ENCODE measurements at places on chromosomes 5 and 9.

DNA sequence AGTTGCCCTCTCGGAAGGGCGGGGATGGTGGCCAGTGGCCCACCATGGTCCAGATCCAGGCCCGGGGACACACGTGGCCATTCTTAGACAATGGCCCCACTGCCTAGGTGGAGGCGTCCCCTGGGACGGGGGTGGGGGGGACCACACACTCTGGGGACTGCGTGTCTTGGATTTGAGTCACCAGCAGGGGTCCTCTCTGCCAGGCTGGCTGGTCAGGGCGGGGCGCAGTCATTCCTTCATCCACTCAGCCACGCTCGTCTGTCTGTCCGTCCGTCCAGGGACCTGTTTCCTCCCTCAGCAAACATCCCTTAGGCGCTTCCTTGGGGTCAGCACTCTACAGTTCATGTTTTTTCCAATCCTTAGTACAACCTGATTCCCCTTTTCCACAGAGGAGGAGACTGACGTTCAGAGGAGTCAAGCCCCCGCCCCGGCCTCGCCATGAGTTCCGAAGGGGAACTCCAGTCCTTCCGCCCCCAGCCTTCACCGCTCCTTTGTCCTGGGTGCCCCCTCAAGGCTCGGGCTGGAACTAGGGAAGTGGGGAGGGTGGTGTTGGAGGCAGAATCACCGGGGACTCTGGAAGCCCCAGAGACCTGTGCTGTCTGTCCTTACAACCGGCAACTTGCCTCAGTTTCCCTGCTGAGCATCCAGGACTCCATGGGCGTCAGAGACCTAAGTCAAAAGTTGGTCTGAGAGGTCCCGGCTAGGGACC lies 276.6 kb upstream of the MVB12B start:
- DNase-seq: no peak

GRCh38 chr5:41794471-41794870 lies 75.8 kb downstream of the OXCT1 start:
- DNase-seq: peak; percentile 94

DNA sequence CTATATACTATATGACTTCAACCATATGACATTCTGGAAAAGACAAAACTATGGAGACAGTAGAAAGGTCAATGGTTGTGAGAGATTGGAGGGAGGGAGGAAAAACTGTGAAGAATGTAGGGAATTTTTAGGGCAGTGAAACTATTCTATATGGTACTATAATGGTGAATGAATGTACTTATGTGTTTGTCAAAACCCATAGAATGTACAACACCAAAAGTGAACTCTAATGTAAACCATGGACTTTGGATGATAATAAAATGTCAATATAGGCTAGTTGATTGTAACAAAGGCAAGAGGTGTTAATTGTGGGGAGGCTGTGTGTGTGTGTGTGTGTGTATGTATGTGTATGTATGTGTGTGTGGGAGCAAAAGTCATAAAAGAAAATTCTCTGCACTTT lies 10.8 kb upstream of the STOM start:
- no peak for DNase-seq

- DNase-seq: no peak
Measured at GRCh38 chr9:115171921-115172388, 54.0 kb upstream of the TNC start.

- no peak for DNase-seq
Measured at GRCh38 chr5:37786862-37787519, 52.9 kb downstream of the GDNF start.

DNA sequence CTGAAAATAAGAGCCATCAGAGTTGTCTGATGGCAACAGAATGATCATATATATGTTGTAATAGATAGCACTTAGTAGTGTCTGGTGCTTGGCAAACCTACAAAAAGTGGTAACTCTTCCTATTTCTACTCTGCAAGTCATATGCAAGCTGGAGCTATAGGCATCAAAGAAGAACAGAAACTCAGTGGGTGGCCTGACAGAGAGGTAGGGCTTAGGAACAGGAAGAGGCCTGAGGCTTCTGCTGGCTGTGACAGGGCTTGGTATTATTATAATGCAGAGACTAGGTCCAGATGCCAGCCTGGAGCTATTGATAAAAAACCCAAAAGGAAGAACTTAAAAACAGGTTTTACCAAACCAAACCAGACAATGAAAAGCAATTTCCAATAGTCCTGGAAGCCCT lies 4.4 kb upstream of the DIAPH1 start:
- DNase-seq: no peak

GRCh38 chr5:3943859-3944258 lies 348.2 kb downstream of the IRX1 start:
- no peak for DNase-seq

GRCh38 chr9:91170951-91171350 lies 190.8 kb downstream of the AUH start:
- no peak for DNase-seq

DNA sequence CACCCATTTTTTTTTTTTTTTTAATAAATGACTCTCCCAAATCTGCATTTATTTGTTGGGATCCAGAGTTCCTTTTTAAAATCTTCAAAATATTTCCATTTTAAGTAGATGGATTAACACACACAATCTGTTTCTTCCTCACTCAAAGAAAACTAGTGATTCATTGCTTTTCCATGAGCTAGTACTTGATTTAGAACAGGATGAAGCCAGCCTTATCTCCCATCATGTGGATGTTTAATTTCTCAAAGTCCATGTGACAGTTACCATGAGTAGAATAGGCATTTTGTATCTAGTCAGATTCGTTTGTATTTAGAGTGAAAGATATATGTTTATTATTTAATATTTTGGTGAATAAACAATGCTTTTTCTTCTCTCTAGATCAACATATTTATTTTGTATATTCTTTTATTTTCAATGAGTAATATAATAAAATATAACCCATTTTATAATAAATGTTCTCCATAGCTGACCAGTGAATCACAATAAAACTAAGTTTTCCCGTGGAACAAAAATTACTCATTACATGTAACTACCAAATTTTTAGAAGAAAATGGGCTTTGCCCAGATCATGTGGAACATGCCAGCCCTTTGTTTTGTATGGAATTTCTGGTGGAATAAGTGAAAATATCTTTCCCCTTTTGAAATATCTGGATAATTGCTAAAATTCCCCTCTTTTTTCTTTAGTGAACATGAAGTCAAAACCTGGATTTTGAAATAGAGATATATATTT lies 54.9 kb upstream of the RPS23 start:
- no peak for DNase-seq

GRCh38 chr9:104085525-104085924 lies 8.6 kb upstream of the SMC2 start:
- DNase-seq: no peak

GRCh38 chr9:27549196-27549755 lies 19.7 kb upstream of the MOB3B start:
- DNase-seq: peak; percentile 64

DNA sequence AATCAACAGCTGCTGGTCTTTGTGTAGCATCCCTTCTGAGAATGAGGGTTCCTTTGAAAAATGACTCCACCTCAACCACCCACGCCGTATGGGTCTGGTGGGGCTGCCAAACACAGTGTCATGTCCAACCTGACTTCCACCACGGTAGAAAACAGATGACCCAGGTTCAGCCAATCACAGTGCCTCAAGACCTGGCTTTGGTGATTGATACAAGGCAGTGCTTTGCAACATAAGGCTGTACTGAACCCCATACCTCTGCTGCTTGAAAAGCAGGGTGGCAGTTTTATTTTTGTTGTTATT lies 11.5 kb upstream of the TGFBR1 start:
- DNase-seq: no peak

DNA sequence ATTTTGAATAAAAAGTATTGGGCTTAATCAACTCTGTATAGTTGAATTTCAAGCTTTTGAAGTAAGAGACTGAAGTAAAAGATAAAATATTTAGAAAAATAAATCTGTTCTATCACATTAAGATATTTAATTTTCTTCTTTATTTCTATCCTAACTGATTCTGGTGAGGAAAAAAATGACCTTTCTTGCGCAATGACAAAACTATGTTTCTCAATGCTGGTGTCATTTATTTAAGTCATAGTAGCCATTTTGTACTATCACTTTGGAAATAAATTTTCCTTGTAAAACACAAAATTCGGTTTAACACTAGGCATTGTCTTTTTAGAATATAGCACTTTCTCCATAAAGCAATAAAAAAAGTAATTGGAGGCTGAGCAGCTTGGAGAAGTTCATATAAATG lies 728.0 kb downstream of the CDH9 start:
- DNase-seq: no peak

DNA sequence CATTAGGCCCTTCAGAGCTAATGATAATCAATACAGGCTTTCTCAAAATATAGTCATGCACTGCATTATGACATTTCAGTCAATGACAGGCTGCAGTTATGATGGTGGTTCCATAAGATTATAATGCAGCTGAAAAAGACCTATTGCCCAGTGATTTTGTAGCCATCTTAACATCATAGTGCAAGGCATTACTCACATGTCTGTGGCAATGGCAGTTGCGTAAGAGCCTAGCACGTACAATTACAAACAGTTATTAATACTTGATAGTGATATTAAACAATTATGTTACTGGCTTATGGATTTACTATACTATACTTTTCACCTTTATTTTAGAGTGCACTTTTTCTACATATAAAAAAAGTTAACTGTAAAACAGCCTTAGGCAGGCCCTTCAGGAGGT lies 214.8 kb downstream of the ISL1 start:
- no peak for DNase-seq

- no peak for DNase-seq
Measured at GRCh38 chr9:21690561-21690960, 111.9 kb upstream of the MTAP start.

- DNase-seq: peak; percentile 66
Measured at GRCh38 chr9:5510360-5510931, at the start of gene PDCD1LG2. TSS of gene PDCD1LG2 (plus strand) at chr9:5510531. CDS start at chr9:5522547, 12,016 bp downstream.

- no peak for DNase-seq
Measured at GRCh38 chr9:8825585-8826147, 1026.1 kb upstream of the DMAC1 start.

- no peak for DNase-seq
Measured at GRCh38 chr5:107930092-107930491, 259.4 kb upstream of the EFNA5 start.

DNA sequence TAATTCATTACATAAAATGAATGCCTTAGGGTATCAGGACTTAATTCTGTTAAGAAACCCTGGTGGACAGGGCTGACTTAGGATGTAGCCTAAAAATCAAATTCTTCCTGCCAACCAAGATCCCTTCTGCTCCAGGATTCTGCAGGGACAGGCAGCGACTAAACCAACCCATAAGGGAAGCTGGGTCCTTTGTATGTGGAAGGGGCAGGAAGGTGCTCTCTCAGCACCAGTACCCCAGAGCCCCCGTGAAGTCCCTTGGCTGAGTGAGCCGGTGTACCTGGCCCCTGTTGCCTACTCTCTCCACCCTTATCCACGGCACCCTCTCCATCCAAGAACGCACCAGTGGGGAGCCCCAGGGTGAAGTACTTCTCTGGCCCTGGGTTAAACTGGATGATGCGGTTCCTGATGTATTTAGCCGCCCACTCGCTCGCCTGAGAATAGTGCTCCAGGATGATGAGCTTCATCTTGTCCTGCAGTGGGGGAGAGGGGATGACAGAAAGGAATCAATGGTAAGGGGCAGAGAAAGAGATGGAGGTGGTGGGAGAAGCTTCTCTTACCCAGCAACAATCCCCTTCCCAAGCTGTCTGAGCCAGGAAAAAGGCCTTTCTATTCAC lies 1.1 kb downstream of the GNPDA1 start:
- DNase-seq: no peak

- DNase-seq: no peak
Measured at GRCh38 chr9:100098046-100098886, 534 bp downstream of the ERP44 start.

- DNase-seq: no peak
Measured at GRCh38 chr5:43275391-43275790, 37.8 kb downstream of the HMGCS1 start.

GRCh38 chr9:85130260-85130659 lies 460.7 kb downstream of the NTRK2 start:
- DNase-seq: no peak

DNA sequence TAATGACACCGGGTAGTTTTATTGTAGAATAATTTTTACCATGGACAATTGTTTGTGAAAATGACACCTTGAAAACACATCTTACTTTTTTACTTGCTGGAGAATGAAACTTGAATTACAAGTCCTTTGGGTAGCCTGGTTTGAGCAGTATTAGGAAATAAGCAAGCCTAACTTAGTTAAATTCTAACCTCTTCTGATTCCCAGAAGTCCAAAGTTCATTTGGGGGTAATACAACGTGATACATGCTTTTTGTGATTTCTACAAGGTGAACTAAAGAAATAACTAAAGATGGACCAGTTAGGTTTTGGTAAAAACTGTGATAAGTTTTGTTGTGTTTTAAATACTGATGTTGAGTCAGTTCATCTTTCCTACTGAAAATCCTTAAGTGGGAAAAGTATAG lies 135.4 kb upstream of the DMRT1 start:
- no peak for DNase-seq

DNA sequence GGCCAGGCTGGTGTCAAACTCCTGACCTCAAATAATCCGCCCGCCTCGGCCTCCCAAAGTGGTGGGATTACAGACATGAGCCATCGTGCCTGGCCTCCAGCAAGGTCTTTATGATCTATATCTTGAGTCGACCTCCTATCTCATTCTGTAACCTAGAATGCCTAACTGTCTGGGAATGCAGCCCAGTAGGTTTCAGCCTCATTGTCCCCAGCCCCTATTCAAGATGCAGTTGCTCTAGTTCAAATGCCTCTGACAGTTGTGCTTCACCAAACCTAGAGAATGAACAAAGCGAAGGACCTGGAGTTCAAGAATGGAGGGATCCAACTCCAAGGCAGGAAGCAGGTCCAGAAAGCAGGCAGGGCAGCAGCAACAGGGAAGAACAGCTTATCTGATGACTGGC lies 30.8 kb downstream of the GLRX start:
- DNase-seq: no peak

- DNase-seq: no peak
Measured at GRCh38 chr5:159969966-159970365, 39.0 kb upstream of the TTC1 start.

DNA sequence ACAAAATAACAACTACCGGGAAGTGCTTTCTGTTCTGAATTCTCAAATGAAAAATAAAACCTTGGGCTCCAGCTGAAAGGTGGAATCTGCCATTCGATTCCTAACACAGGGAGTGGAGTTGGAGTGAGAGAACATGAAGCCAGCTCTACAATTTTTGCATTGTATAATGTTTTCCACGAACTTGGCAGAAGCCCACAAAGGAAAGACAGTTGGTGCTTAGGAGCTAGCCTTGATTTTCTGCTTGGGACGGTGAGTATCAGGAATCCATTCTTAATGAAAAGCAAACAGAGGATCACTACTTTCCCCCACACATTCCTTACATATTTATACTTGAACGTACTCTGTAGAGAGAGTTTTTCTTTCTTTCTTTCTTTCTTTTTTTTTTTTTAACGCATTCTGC lies 74.2 kb upstream of the FBXL7 start:
- no peak for DNase-seq

GRCh38 chr5:154749491-154749890 lies 5.7 kb upstream of the LARP1 start:
- DNase-seq: no peak

GRCh38 chr5:140564196-140565023 lies at the start of the genes APBB3 and SLC35A4:
TSS of gene APBB3 (minus strand) at chr5:140564598. CDS start at chr5:140564245, 353 bp downstream.
TSS of gene SLC35A4 (plus strand) at chr5:140564828. CDS start at chr5:140567170, 2,342 bp downstream.
- peak; percentile 97 for DNase-seq

GRCh38 chr5:131364507-131365050 lies 100.7 kb downstream of the CDC42SE2 start:
- DNase-seq: no peak
